ENCODE measurements at places on chromosomes 5 and 9.

DNA sequence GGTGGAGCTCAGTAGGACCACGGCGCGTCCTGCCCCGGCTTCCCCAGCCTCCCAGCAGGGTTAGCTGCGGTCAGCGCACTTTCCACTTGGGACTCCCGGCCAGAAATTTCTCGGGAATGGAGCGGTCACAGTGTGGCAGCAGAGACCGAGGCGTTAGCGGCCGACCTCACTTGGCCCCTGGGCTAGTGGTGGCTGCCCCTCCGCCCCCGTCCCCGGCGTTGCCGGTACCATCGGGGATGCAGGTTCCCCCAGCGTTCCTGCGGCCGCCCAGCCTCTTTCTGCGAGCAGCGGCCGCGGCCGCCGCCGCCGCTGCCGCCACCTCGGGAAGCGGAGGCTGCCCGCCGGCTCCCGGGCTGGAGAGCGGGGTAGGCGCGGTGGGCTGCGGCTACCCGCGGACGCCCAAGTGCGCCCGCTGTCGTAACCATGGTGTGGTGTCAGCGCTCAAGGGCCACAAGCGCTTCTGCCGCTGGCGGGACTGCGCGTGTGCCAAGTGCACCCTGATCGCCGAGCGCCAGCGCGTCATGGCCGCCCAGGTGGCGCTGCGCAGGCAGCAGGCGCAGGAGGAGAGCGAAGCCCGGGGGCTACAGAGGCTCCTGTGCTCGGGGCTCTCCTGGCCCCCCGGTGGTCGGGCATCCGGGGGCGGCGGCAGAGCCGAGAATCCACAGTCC is 460 bp downstream of the DMRTA1 start:
- DNase-seq = peak; percentile 12

DNA sequence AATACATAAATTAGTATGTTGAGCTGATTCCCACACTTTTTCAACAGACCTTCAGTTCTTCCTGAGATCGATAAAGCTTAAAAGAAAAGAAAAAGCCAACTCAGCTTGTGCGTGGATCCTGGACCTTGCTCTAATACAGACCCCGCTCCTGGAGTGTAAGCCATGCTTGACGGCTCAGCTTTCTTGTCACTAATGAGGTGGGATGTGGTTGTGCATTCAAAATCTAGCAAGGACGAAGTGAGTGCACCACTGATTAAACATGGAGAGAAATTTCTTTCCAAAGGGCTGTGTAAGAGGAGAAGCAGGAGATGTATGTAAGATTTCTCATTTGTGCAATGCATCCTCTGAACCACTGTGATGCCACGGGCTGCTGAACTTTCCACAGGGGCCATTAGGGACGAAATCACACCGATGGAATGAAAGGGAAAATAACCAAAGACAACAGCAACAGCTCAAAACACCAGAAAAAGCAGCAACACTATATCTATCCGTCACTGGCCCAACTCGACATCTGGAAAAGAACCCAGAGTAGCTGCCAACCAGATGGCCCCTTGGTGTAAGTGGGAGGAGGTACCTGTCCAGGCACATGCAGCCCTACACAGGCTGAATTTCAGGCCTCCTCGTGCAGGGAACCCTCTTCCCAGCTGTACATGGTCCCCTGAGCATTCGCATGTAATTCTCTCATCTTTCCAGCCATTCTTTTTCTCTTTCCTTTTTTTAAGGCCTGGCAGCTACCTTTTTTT is 178.9 kb downstream of the SREK1 start:
- no peak for DNase-seq

- DNase-seq = no peak
Measured at GRCh38 chr5:159825551-159826051, 90.7 kb upstream of the ADRA1B start.

- DNase-seq = no peak
Measured at GRCh38 chr5:132778856-132779255, 1.8 kb upstream of the SEPTIN8 start.

DNA sequence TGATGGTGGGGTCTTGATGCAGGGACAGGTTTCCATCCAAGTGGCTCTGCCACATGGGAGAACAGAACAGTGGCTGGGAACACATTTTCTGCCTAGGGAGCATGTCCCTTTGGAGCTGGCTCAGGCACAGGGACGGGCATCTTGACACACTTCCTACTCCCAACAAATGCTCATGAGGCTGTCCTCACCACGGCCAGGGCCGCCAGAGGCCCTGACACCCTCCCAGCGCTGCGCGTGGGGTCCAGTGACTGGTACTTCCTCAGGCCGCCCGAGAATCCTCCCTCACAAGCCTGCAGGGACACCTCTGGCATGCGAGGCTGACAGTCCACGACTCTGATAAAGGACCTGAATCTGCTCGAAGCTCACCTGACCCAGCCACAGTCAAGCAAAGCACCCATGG is 61.0 kb upstream of the SARDH start:
- DNase-seq = no peak

GRCh38 chr5:94802450-94802849 is 184.0 kb downstream of the SLF1 start:
- no peak for DNase-seq

DNA sequence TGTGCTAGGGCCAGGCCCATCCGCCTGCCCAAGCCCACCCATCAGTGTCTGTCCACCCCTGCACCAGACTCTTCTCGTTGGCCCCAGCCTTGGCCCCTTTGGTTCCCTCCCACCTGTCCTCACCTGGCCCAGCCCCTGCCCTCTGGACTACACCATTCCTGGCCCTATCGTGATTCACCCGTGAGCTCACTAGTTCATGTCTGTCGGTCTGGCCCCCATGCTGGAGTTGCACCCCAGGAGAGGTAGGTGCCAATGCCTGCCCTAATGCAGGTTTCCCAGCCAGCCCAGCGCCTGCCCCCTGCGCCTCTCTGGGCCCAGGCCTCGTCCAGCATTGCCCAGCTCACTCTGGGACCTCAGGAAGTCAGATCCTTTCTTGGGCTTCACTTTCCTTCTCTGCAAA is 115.4 kb upstream of the LMX1B start:
- DNase-seq = no peak

GRCh38 chr5:135835766-135836165 is 1.3 kb downstream of the SLC25A48 start:
- DNase-seq = no peak

DNA sequence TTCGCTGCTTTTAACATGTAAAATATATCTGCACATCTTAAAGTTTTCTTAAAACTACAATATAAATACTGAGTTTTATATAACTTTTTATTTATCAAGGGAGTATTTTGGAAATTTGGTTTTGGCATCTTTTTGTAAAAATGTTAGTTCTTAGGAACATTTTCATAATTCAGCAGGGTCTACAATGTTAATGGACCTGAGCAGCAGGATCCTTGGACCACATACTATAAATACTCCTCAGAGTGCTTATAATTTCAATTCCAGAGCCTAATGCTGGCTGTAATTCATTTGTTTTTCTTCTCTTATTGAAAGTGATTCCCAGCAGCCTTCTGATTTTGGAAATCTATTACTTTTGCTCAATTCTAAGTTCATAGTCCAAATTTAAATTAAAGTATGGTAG is 1216.2 kb downstream of the MAT2B start:
- no peak for DNase-seq

GRCh38 chr9:784202-784601 is 57.3 kb upstream of the DMRT1 start:
- DNase-seq = no peak

DNA sequence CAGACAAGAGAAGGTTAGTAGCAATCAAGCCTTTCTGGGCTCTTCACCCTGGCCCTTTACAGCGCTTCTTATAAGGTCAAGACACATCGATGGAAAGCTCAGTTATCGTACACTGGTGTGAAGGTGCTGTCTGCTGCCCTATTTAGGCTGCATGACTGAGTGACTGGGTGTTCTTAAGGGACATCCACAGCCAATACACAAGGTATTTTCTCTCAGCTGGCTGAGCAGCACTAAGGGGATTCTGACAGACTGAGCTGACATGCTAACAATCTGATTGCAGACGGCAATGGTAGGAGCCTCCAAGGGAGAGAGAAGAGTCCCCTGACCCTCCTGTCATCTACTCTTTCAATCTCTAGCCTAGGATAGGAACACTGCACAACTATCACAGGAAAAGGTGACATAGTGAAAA is 577.9 kb downstream of the ISL1 start:
- DNase-seq = no peak

GRCh38 chr9:99601571-99602111 is 220.0 kb upstream of the NR4A3 start:
- no peak for DNase-seq

- no peak for DNase-seq
Measured at GRCh38 chr9:18891946-18892670, 140.9 kb downstream of the SAXO1 start.

GRCh38 chr5:139393497-139394122 is 1.3 kb downstream of the PROB1 start:
- no peak for DNase-seq

DNA sequence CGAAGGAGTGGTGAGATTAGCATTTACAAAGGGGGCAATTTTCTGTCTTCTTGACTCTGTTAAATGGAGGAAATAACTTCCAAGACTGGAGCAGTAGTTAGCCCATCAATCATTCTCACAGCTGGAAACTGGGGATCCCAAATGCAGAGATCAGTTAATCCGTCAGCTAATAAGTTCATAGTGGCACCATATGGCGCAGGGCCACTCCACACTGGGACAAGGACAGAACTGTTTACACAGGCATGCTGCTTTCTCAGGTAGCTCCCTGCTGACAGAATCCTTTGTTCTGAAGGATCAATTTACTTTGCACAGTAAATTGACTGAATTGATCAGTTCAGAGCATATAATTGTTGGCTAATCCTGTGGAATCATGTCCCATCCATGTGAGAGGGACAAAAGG is 395.7 kb downstream of the TMEM161B start:
- no peak for DNase-seq

DNA sequence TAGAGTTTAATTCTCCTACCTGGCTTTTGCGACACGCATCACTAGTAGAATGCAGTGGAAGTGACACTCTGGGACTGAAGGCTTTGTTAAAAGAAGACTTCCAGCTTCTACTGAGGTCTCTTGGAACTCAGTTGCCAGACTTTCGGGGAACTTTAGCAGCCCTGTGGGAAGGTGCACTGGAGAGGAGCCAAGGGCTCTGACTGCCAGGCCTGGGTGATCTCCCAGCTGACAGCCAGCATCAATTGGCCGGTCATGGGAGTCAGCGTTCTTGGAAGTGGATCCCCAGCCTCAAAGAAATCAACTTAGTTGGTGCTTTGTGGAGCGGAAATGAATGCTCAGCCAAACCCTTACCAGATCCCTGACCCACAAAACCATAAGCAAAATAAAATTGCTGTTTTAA is 87.1 kb downstream of the OSTF1 start:
- no peak for DNase-seq

DNA sequence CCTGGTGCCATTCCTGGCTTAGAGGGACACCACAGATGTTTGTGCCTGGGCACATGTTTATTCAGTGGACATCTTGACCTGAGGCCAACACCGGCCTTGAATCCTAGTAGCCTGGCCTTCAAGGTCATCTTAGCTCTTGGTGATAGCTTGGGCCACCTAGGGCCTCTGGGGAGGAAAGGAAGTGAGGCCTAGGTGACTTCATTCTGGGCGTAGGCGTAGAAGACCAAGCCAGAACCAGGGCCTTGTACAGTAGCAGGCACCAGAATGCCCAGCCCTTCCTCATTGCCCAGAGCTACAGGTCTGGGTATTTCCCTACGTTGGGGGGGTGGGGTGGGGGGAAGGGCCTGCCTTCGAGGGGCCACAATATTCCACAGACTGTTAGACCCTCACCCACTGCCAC is 33.8 kb downstream of the WNK2 start:
- no peak for DNase-seq

- no peak for DNase-seq
Measured at GRCh38 chr9:95091601-95092261, 225.8 kb downstream of the FANCC start.

DNA sequence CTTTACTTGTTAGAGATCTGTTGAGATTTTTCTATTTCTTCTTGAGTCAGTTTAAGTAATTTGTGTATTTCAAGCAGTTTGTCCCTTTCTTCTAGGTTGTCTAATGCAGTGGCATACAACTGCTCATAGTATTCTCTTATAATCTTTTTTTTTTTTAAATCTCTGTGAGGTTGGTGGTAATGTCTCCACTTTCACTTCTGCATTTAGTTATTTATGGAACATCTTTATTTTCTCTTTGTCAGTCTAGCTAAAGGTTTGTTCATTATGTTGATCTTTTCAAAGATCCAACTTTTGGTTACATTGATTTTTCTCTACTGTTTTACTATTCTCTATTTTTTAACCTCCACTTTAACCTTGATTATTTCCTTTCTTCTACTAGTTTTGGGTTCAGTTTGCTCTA is 13.8 kb downstream of the FOXE1 start:
- DNase-seq = no peak

GRCh38 chr5:179281694-179282093 is 63.6 kb downstream of the ADAMTS2 start:
- no peak for DNase-seq

DNA sequence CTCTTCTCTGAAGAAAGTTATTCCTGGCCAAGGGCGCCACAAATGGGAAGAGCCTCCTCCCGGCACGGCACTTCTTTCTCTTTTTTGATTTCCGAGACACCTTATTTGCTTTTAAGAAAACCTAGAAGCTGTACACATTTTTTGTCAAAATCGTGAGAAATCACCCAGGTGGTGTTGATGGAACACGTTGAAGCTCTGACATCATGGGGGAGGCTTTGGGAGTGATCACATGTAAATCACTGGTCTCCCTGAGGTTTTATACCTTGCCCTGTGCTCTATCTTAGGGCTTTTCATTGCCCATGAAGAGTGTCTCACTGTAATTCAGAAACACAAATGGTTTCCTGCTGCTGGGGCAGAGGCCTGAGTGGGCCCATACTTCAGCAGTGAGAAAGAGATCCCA is 27.4 kb downstream of the SLC36A1 start:
- DNase-seq = no peak

- DNase-seq = no peak
Measured at GRCh38 chr9:84383178-84383577, 42.6 kb upstream of the SLC28A3 start.

GRCh38 chr5:32277798-32278197 is 34.9 kb downstream of the MTMR12 start:
- no peak for DNase-seq

DNA sequence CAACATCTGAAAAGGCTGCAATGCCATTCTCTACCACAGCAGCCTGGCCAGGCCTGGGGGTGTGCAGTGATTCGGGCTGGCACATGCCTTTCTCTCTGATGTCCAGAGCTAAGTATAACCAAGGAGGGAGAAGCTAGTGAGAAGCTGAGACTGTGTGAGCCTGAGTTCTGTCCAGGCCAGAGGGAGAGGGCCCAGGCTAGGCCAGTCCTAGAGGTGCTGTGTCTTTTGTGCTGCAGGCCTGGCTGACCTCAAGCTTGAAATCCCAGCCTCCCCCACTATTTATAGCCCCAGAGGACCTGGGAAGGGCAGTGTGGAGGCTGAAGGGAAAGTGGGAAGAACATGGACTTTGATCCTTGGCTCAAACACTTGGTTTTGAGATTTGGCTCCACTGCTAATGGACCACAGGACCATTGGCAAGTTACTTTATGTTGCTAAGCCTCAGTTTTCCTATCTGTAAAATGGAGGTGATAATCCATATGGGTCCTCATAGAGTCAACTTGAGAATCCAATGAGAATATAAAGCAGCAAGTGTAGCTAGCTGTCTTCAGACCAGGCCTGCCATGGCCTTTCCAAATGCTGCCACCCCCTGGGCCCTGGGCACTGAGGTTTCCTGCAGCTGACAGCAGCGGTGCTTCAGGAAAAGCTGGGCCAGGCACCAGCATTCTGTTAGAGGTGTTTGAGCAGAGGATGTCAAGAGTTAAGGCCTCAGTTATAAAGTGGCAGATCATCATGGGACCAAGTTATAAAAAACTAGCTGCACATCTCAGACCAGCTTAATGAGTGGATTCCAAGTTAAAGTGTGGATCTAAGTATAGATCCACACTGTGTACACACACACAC is 21.1 kb downstream of the BNIP1 start:
- no peak for DNase-seq

Data from stimulated activated CD4-positive, alpha-beta T cell treated with anti-CD3 and anti-CD28 coated beads, Interleukin-15, amount 100 ng/mL, for 48 hours (primary cell).